ENCODE measurements at places on chromosomes 11 and 22.

- ATAC-seq = no peak
Observed at GRCh38 chr11:2432171-2432621, 12.1 kb downstream of the TRPM5 start.

GRCh38 chr11:72754544-72755155, 2.4 kb upstream of the ARAP1 start:
- no peak for ATAC-seq

- no peak for ATAC-seq
Observed at GRCh38 chr11:93028960-93029522, 59.6 kb downstream of the MTNR1B start.

DNA sequence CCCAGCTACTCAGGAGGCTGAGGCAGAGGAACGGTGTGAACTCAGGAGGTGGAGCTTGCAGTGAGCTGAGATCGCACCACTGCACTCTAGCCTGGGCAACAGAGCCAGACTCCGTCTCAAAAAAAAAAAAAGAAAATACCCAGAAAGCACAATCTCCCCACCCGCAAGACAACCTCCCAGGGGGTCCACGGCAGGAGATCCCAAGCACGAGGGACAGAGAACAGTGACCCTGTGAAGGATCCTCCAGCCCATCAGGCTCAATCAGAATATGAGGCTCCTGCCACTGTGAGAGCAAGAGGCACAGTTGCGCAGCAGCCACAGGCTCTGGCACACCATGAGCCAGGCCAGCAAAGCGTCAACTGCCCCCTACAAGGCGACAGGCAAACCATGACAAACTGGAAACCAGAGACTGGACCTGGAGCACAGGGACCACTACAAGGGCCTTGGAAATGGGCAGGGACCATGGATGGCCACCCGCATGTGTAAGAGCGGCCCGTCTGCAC, 164.8 kb upstream of the GRK3 start:
- no peak for ATAC-seq

GRCh38 chr11:8375460-8375859, 111.8 kb upstream of the LMO1 start:
- no peak for ATAC-seq

- ATAC-seq = no peak
Observed at GRCh38 chr22:17997456-17997855, 26.9 kb downstream of the MICAL3 start.

- ATAC-seq = no peak
Observed at GRCh38 chr11:75537740-75538139, 12.0 kb upstream of the GDPD5 start.

DNA sequence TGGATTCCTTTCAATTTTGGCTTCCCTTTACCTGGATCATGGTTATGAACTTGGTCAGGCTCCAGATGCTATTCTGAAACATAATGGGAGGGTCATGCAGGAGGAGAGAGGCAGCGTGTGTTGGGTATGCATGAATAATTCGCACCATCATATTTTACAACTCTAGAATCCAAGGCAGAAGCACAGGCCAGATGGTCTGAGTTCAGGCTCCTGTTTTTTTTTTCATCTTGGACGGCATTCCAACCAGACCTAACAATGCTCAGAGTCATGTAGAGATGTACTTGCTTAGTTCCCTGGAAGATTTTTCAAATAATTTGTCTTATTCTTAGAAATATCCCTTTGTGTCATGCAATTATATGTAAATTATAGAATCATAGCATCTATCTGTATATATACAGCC, 393.5 kb downstream of the JRKL start:
- ATAC-seq = no peak

- peak; percentile 50 for ATAC-seq
Observed at GRCh38 chr11:3165152-3165705, at the start of gene OSBPL5. Gene OSBPL5 (minus strand): TSS chr11:3165310. CDS start chr11:3129148, 36,162 bp downstream.

- no peak for ATAC-seq
Observed at GRCh38 chr11:95268391-95268790, 37.4 kb upstream of the SESN3 start.

GRCh38 chr22:26674211-26675190, 17.1 kb downstream of the MIAT start:
- no peak for ATAC-seq

DNA sequence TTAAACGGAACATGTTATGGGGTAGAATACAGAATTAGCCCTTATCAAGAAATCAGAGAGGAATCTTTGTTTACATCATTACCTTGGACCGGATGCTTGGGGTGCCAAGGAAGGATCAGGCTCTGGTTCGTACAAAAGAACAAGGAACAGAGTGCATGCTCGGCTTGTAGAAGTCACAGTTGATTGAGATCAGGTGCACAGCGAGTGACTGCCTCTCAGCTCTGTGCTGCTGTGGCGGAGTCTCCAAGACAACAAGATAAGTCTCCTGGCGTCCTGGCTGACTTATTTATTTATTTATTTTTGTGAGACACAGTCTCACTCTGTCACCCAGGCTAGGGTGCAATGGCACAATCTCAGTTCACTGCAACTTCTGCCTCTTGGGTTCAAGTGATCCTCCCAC, 31.8 kb downstream of the GLB1L2 start:
- no peak for ATAC-seq

DNA sequence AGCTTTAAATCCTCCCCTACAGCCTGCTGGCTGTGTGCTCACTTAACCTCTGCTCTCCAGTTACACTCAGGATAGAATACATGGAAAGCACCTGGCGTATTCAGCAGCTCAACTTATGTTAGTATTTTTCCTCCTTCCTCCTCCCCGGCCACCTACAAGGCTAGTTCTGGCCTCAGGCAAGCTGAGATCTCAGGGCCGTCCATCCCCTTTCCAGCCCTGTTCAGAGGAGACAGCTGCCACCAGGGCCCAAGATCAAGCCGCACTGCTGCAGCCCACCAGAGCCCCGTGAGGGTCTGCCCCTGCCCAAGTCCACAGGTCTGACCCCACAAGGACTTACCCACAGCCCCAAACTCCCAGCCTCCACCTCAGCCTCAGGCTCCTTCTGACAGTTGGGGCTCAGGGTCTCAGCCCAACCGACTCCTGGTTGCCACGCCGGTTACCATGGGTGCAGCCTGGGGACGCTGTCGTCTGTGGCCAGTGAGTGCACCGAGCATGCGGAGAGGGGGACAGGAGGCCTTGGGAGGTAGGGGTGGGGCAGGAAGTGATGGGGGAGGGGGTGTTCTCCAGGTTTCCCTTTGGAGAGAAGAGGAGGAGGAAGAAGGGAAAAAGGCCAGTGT, at the start of gene C11orf16:
TSS of gene C11orf16 (minus strand) at position 384 of the 617 bp plus-strand sequence. CDS start 639 bp downstream, outside the sequence.
- no peak for ATAC-seq

DNA sequence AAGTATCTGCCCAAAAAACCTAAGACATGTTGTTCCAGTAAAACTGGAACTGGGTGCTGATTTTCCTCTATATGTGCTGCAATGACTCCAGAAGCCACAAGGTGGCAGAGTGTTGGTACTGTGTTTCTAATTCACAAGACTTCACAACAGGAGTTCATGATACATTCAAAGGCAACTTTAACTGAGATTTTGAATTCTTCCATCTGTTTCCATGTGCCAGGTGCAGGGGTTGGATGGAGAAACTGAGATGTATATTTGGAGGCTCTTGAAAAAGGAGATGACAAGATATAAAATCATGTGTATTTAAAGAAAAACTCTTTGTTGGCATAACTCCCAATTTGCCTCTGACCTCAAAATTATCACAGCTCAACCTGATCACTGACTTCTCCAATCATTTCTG, 1098.6 kb upstream of the CCDC90B start:
- ATAC-seq = no peak

DNA sequence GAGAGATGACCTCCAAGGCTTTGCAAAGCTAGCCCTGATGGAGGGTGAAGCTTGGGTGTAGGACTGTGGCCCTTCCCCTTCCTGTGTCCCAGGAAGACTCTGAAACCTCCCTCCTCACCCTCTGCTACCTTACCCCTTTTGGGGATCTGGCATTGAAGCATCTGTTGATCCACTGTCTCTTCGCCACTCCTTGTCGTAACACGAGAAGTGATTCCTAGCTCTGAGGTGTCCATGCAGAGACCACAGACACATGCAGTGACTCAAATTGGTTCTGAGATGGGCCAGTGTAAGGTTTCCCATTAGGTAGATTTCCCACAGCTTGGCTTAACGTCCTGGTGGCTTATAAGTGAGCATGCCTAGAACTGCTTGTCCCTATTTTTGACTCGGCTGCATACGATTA, 101.4 kb downstream of the ZBTB16 start:
- ATAC-seq = no peak

DNA sequence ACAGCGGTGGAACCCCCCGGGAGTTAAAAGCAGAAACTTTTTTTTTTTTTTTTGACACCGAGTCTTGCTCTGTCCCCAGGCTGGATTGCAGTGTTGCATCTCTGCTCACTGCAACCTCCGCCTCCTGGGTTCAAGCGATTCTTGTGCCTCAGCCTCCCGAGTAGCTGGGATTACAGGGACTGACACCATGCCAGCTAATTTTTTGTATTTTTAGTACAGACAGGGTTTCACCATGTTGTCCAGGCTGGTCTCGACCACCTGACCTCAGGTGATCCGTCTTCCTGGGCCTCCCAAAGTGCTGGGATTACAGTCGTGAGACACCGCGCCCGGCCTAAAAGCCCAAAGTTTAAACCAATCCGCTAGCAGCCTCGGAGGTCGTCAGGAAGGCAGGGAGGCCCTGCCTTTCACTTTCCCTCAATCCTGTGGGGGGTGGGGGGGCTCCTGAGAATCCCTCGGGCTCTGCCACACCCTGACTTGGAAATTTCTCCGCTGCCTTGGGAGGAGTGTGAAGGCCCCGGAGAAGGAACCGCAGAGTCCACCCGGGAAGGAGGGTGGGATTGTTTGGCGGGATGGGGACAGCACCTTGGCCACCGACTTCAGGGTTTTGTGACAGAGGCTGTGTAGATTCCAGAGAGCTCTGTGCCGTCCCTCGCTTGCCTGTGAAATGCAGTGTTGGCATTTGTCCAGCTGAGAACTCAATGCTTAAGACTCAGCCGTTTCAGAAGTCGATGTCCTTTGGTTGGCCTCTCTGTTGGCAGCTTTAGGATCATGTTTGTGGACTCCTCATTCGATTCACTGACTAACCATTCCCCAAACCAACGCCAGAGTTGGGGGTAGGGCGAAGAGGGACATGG, 1.0 kb downstream of the ARHGAP8 start:
- ATAC-seq = no peak

DNA sequence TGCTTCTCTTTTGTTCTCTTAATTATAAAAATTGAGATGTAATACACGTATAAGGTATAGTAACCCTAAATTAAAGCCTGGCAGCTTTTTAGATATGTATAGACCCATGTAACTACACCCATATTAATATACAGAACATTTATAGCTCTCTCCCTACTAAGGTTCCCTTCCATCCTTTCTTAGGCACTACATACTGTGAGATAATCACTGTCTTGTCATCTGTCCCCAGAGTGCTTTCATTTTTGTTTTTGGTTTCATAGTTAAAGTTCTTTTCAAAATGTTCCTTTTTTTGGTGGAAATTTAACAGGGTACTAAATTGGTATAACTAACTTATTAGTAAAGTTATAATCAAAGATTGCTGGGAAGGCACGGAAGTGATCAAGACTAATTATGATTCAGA, 49.2 kb downstream of the MTMR3 start:
- ATAC-seq = peak; percentile 33

GRCh38 chr11:13115380-13115675, 106.2 kb downstream of the RASSF10 start:
- no peak for ATAC-seq

- no peak for ATAC-seq
Observed at GRCh38 chr22:31846161-31847115, 92.6 kb downstream of the DEPDC5 start.

DNA sequence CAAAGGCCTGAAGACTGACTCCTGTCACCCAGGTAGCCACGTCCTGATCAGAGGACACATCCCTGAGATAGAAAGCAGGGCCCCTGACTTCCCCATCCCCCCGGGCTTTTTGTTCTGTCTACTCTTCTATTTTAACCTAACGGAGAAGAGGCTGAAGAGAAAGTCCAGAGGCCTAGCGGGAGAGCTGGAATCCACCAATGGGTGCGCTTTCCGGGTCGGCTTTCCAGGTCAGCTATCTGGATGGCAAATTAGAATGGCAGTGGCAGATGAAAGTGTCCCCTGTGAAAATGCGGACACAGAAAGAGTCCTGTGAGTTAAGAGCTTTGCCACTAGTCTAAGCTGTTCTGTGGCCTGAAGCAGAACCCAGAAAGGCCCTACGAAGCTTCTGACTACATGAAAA, 13.1 kb upstream of the SERPING1 start:
- no peak for ATAC-seq

GRCh38 chr11:18632841-18633240, 1.3 kb downstream of the SPTY2D1 start:
- ATAC-seq = no peak

DNA sequence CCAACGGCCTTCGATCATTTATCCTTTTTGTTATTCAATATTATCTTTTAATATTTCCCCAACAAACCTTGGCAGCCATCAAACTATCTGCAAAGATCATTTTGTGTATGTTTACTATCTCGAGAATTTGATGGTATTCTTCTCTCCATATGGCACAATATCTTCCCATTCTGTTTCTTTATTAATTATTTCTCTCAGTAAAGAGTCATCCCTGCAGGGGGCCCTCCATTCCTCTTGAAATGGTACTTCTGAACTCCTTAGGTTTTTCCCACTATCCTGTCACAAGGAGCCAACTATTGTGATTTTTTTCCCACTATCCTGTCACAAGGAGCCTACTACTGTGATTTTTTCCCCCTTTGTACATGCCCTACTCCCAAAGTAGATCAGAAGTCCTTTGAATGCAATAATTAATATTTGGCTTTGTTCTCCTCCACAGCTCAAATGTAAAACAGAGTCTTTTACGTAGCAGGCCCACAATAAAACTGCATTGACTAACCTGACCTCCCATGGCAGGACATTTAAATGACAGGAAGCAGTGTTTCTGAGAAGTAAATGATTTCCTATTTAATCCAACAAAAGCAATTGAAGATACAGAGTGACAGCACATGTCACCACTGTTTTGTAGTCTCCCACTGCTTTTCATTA, 43.3 kb downstream of the PDGFD start:
- ATAC-seq = no peak

- peak; percentile 62 for ATAC-seq
Observed at GRCh38 chr11:30333405-30333804, 10.5 kb downstream of the ARL14EP start.

DNA sequence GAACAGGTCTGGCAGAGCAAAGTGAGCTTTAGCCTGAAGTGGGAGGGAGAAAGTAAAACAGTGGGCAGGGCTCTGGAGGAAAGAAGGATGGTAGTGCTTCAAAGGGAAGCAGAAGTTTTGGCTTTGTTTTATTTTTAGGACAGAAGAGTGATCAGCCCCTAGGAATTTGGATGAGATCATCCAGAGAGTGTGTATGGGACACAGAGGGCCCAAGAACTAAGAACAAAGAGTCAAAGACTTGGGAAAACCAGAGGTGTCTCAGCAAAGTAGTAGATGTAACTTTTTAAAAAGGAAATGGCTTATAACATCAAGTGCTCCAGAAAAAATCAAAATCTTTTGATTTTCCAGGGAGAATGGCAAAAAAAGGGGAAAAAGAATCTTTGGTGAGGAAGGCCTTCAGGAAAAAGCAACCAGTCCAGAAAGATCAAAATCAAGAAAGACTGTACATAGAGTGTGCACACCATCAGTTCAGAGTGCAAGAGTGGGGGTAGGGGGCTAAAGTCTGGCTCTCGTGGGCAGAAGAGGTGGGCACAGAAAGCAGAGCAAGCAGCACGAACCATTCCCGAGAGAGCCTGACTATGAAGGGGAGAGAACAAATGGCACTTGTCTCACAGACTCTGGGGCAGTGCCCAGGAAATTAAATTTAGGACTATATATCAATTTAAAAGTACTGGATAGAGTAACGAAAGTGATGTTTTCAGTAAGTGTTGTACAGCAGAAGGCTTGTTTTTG, 30.0 kb downstream of the MAPK1 start:
- ATAC-seq = no peak
